ENCODE measurements at places on chromosomes 6 and 20.
A peak's percentile ranks its signal among the peaks of the same experiment; 100 is the strongest.

DNA sequence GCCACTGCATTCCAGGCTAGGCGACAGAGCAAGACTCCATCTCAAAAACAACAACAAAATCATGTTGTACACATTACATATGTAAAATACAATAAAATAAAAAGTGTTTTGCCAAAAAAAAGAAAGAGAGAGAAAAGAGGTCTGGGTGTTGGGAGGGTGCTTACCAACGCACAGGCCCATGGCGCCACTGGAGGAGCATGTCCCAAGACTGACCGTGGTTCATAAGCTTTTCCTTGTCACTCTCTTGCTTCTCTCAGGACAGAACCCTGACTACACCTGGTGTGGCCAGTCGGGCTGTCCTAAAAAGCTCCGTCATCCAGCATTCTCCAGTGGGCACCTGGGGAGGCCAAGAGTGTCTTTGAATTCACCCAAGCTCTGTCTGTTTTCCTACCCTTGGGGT is 48.0 kb upstream of the CNKSR3 start:
- no peak for DNase-seq

DNA sequence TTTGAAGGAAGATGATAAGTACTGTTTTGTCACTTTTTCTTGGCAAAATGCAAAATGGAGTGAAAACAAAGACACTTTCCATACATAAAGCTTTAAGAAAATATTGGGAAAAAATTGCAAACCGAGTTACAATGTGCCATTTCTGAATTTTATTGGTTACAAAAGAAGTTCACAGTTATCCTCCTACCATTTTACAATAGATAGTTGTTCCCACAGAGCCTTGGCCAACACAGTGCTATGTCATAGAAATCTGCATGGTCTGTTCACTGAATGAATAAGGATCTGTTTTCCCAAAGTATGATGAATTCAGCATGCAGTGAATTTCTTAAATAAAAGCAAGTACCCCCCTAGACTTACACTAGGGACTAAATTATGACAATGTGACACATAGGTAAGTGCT is 268.2 kb upstream of the POU3F2 start:
- no peak for DNase-seq

GRCh38 chr20:3307078-3307477 is 68.1 kb upstream of the SLC4A11 start:
- DNase-seq = no peak

DNA sequence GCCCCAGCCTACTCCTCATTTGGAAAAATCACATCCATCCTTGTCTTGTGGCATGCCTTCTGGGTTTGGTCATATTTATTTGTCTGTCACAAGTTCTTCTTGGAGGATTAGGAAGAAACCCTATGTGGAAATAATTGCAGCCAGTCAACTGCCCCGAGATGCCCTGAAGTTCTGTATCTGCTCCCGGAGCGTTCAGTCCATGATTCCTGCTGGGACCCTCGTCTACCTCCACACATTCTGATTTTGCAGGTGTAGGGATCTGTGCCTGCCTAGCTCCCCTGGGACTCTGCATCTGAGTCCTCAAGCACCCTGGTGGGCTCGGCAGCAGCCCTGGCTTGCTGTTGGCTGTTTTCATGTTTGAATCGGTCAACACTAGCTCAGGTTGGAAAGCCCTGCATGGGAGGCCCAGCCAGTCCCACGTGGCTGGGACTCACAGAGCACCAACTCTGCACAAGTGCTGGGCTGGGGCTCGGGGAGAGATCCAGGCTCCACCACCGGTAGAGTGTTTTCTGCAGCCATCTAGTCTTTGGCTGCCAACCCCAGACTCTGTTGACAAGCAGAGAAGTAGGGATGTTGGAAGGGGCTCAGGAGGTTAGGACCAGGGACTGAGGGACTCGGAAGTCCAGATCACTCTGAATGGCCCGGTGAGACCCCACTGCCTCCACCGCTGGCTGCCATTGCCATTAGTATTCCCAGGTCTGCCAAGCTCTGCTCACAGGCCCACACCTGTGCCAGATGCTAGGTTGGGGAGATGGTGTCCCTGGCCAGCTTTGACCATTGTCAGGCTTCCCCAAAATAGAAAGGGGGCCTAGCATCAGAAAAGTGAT is 183.5 kb upstream of the CST7 start:
- no peak for DNase-seq

GRCh38 chr6:130041594-130041993 is 23.2 kb downstream of the L3MBTL3 start:
- no peak for DNase-seq

- DNase-seq = no peak
Measured at GRCh38 chr20:43835944-43836508, 78.6 kb upstream of the TOX2 start.

DNA sequence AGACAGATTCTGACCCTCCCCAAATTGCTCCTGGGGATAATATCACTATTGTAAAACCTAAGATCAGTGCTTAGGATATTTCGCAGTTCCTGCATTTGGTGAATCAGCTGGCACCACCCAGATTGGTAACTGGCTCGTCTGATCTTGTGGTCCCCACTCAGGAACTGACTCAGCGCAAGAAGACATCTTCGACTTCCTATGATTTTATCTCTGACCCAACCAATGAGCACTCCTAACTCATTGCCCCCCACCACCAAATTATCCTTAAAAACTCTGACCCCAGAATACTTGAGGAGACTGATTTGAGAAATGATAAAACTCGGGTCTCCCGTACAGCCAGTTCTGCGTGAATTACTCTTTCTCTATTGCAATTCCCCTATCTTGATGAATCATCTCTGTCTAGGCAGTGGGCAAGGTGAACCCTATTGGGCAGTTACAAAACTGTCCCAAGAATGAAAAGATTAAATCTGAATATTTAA is 55.7 kb upstream of the PRND start:
- DNase-seq = peak; percentile 56

DNA sequence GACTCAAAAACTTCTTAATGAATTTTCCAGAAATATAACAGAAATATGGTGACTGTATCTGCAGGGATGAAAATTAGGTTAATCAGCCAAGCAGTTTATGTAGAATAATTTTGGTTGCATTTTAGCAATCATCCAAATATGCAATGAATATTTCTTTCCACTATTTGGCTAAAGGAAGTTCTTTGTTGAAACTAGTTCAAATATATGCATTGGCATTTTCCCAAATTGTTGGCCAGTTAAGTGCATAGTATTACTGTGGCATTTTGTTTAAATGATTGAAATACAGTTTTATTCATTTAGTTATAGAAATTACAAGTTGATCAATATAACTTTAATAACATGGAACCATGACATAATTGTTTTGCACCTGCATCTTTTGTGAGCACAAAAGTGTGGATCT is 115.5 kb downstream of the DOK5 start:
- DNase-seq = no peak

DNA sequence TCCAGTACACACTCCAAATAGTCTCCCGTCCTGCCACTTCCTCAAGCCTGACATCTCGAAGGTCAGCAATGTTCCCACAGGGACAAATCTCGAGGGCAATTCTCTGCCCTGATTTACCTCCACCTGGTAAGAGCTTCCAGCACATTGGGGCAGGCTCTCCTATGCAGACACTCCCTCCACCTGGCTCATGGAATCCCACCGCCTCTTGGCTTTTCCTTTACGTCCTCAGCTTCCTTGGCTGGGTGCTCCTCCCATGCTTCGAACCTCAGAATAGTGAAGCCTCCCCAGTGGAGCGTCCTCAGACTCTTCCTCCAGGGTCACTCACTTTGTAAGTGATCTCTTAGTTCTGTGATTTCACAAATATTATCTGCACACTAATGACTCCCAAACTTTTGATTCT is 205.2 kb upstream of the ECI2 start:
- no peak for DNase-seq

DNA sequence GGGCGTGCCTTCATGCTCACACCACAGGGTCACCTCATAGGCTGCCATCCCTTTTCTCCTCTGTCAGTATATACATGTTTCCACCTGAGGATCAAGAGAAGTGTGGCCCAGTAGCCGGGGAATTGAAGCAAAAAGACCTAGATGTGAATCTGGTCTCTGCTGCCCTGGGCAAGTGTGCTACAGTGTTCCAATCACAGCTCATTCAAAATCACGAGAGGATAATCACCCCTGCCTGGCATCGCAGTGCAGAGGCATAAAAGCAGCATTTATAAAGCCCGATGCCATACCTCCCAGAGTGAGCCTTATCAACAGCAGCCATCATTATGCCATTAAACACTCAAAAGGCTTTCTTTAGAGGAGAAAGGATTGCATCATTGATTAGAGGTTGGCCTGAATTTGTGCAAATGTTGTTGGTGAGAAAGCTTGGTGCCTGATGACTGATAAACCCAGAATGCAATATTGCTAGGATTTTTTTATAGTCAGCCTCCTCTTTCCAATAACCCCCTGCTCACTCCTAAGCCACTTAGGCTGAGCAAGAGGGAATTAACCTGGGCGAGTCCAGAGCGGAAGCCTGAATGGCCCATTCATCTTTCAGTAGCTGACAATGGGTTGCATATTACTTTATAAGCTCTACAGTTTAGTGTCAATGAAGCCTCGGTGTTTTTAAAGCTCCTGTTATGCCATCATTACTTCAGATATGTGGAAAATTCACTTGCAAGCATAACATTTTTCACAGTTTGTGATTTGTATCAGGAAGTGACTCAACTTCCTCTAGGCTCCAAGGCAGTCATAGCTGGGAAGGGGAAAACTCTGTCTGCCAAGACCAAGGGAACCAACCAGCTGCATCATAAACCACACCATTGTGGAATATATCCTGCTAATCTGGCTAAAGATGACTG is 92.5 kb upstream of the NXT1 start:
- DNase-seq = peak; percentile 95

GRCh38 chr20:5181958-5182357 is 55.1 kb downstream of the CDS2 start:
- DNase-seq = peak; percentile 67

GRCh38 chr20:13494019-13494418 is 144.7 kb downstream of the TASP1 start:
- DNase-seq = peak; percentile 18

- DNase-seq = peak; percentile 23
Measured at GRCh38 chr6:138404666-138405337, 779 bp downstream of the HEBP2 start.

GRCh38 chr20:10492844-10493243 is 57.7 kb downstream of the SLX4IP start:
- DNase-seq = no peak

GRCh38 chr6:46927066-46927465 is 5.3 kb upstream of the ADGRF5 start:
- peak; percentile 6 for DNase-seq

DNA sequence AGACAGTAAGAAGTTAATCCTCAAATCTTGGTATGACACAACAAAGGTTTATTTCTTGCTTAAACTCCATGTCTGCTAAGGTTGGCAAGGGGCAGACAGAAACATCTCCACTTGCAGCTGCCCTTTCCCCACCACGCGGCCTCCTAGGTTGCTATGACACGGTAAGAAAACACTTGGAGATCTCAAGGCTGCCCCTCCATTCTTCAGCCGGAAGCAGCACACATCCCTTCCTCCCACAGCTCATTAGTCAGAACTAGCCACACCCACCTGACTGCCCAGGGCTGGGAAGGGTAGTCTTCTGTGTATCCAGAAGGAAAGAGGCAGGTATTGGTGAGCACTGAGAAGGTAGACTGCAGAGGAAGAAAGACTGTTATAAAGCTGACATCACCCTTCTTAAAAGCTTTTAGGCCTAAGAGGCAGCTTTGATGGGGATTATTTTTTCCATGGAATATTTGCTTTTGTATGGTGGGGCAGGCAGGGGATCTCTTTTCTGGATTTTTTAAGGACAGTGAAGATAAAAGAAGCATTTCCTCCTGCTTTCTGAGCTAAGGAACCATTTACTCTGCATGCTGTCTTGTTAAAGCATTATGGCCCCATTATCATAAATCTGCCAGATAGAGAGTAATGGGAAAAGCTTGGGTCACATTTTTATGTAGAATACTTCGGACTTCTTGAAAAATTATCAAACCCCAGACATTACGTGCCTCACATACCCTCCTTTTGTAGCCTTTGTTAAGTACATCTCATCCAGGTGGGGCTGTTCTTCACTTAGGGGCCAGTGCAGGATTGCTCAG is 41.6 kb downstream of the MRAP2 start:
- peak; percentile 29 for DNase-seq

DNA sequence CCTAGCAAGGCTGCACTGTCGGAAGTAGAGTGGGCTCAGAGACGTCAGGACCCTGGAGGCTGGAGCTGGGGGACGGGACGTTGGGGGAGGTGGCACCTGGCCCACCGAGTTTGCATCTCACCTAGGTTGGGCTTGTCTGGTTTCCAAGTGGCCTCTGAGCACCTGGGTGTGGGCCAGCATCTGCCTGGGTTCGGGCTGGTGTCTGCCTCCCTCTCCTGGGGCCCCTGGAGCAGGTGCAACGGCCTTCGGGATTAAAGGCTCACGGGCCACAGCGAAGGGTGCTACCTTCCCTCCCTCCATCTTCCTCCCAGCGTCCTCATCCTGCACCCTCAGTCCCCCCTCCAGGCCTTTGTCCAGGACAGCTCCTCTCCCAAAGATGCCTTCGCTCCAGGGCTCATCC is 6.0 kb downstream of the HRH3 start:
- no peak for DNase-seq

- no peak for DNase-seq
Measured at GRCh38 chr20:10352934-10353824, 80.8 kb downstream of the MKKS start.

- no peak for DNase-seq
Measured at GRCh38 chr6:108359901-108360882, 65.3 kb downstream of the AFG1L start.

- no peak for DNase-seq
Measured at GRCh38 chr6:91646649-91647048, 1059.8 kb upstream of the MAP3K7 start.

DNA sequence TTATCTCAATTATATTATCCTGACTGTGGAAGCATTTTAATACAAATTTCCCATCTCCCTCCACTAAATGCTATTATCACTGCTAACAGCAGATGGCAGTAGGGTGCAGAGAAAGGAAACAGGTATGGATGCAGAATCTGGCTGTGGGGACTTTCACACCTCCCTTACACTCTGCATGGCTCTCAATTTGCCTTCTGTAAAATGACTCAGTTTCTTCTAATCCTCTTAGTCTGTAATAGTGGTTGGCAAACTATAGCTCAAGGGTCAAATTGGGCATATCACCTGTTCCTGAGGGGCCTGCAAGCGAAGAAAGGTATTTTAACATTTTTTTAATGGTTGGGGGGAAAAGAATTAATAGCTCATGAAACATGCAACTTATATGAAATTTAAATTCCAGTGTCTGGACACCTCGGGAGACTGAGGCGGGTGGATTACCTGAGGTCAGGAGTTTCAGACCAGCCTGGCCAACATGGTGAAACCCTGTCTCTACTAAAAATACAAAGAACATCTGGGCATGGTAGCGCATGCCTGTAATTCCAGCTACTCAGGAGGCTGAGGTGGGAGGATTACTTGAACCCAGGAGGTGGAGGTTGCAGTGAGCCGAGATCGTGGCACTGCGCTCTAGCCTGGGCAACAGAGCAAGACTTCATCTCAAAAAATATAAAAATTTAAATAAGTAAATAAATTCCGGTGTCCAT is 83.5 kb downstream of the ZMYND8 start:
- peak; percentile 81 for DNase-seq

GRCh38 chr20:50774515-50774914 is 20.3 kb upstream of the BCAS4 start:
- DNase-seq = no peak

GRCh38 chr20:51660672-51661608 is 107.2 kb downstream of the ATP9A start:
- peak; percentile 93 for DNase-seq

GRCh38 chr6:89566008-89566800 is 72.3 kb downstream of the LYRM2 start:
- DNase-seq = no peak

- no peak for DNase-seq
Measured at GRCh38 chr6:20688710-20689500, 154.6 kb downstream of the CDKAL1 start.

All from fibroblast of the aortic adventitia (primary cell).